Stimulated activated CD4-positive, alpha-beta T cell treated with anti-CD3 and anti-CD28 coated beads, Interleukin-1b, Interleukin-23, amount 100 ng/mL, for 1 hour (primary cell): ENCODE measurements at places on chromosomes 5 and 9.

- DNase-seq = no peak
Observed at GRCh38 chr9:106451223-106451622, 411.7 kb upstream of the ZNF462 start.

- no peak for DNase-seq
Observed at GRCh38 chr5:850511-851006, at the start of gene ZDHHC11. Gene ZDHHC11 (minus strand): TSS chr5:850986. CDS start chr5:850602, 384 bp downstream.

DNA sequence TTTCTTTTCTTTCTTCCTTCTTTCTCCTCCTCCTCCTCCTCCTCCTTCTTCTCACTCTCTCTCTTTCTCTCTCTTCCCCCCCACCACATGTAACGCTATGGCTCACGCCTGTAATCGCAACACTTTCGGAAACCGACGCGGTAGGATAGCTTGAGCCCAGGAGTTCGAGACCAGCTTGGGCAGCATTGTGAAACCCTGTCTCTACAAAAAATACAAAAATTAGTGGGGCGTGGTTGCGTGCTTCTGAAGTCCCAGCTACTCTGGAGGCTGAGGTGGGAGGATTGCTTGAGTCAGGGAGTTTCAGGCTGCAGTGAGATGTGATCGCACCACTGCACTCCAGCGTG, 736 bp upstream of the GLDC start:
- no peak for DNase-seq

DNA sequence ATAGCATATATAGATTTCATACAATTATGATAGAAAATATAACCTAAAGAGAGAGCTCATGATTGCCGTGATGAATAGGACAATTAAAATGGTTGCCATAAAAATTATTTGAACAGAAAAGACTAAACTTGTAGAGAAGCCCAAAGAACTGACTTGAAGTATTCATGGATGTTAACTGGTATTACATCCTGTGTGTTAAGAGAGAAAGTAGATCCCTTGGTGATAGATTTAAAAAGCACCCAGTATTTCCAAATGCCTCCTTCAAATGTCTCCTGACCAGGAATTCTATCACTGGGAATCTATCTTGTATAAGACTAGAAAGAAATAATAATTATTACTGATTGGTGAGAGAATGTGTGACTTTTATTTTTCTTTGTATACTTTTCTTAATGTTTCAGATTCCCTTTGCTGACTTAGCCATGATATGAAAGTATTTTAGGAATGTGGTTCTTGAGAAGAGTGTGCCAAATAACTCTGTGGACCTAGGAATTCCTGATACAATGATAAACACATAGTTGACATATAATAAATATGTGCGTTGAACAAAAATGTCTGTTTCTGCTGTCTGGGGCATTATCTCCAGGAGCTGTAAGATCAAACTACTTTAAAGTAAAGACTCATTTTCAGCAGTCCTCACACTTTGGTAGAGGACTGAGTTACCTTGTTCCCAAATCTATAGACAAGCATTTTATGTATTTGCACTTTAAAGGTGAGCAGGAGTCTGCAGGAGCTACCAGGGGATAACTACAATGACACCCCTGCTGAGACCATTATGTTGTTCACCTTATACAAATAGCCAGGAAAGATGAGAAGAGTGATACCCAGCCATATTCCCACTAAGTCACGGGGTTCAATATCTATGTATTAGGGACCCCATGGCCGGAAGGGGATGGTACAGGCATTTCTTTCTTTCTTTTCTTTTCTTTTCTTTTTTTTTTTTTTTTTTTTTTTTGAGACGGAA, 211.1 kb upstream of the TLE4 start:
- DNase-seq = no peak

- no peak for DNase-seq
Observed at GRCh38 chr5:45385321-45386058, 310.7 kb downstream of the HCN1 start.

- no peak for DNase-seq
Observed at GRCh38 chr5:96150007-96150406, 188.4 kb upstream of the ELL2 start.

GRCh38 chr5:139683295-139684271, 35.4 kb downstream of the CXXC5 start:
- DNase-seq = no peak

GRCh38 chr5:34507933-34508332, 148.2 kb upstream of the RAI14 start:
- no peak for DNase-seq

DNA sequence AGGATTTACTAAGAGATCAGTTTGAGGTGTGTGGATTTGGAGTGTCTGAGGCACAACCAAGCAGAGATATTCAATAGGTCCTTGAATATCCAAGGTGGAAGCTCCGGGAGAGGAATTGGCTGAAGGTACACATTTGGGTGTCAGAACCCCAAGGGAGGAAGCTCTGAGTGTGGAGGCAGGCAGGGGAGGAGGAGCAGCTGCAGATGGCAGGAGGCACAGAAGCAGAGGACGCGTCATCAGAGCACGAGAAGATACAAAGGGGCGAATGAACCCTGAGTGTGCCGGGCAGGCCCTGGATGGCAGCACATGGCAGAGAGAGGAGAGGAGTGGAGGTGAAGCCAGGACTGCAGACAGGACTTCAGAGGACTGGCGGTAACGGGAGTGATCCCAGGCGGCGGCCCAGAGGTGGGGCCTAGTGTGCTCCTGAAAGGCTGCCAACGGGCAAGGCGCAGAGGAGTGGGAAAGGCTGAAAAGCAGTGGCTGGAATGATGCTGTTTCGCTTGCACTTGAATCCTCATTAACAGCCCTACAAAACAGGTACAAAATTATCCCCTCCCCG, 179.8 kb downstream of the FANCC start:
- no peak for DNase-seq

DNA sequence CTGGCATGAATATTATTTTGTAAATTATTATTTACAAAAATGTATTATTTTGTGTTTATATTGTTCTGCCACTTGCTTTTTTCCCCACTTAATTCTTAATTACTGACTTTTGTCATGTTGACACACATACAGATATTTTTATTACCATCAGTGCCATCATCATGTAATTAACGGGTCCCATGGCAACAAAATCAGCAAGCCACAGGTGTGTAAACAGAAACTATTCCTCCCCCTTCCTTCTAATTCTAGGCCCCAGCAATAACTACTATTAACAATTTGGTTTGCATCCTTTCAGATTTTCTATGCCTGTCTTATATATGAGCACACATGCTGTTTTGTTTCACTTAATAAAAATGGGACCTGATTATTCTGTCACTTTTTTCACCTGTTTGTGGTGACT, 29.3 kb downstream of the CYFIP2 start:
- DNase-seq = no peak

DNA sequence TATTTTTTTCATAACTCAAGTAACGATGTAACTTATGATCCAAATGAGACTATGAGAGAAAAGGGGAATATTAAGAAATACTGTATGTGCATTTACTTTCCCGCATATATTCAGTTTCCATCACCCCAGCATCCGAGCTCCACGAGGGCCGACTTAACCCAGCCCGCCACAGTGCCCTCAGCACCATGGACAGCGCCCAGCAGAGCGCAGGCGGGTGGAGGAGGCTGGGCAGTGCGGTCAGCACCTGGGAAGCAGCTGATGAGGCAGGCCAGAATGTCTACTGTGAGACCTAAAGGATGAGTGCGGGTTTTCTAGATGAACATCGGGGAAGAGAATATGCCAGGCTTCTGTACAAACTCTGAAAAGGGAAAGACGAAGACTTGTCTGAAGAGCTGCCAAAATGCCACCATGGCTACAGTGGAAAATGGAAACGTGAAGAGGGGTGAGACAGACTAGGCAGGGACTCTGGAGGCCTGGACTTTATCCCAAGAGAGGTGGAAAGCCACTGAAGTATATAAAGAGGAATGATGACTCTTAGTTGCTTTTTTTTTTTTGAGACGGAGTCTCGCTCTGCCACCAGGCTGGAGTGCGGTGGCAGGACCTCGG, 34.5 kb upstream of the MED27 start:
- DNase-seq = no peak

- no peak for DNase-seq
Observed at GRCh38 chr5:66285343-66285922, 141.3 kb downstream of the SREK1 start.

- no peak for DNase-seq
Observed at GRCh38 chr9:109277451-109277850, 43.4 kb downstream of the EPB41L4B start.

DNA sequence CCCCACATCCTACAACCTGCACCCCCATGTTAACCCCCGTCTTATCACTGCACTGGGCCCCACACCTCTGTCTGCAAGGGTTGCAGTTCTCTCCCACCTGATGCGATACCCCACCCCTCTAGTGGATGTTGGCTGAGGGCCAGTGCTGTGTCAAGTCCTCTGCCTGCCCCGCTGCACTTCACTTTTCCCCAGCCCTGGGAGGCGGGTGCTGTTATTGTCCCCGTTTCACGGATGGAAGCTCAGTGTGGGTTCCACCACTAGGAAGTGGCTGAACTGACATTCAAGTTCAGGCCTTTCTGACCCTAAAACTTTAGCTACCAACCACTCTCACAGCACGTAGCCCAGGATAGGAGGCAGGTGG, 3.5 kb downstream of the SNCB start:
- DNase-seq = no peak

DNA sequence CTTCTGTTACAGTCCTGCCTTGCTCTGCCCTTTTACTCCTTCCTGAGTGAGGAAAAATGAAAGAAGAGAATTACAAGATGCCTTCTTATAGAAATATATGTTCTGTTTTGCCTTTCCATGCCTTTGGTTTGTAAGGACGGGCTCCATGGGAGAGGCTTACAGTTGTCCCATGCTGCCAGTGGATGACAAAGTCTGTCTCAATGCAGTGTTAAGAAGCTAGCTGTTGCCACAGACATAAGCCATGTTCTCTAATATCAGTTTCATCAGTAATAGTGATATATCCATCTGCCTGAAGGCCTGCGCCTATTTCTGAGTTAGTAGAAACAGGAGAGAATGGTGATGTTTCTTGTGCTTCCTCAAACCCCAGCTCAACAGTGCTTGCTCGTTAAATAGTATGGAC, 27.8 kb downstream of the C5orf22 start:
- DNase-seq = no peak

DNA sequence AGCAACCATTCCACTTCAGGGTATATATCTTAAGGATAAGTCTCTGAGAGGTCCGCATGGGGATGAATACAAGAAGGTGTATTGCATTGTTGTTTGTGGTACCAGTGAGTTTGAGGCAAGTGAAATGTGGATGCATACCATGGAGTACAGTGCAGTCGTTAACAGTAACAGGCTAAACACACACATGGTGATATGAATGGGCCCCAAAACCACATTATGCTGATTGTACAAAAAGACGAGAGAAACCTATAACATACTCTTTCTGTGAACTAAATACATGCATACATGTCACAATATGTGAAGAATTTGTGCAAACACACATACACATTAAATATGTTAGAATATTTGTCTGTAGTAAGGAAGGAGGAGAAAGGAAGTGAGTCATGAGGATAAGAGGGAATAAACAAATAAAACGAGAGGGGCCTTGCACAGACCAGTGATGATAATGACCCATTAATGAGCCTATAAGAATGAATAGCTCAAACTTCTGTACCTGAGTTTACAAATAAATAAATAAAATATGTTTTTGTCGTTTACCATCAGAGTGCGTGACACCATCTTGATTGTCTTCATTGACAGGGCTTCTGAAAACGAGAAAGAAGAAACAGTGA, 66.5 kb upstream of the RICTOR start:
- no peak for DNase-seq

GRCh38 chr5:6715271-6715670, 2.0 kb downstream of the TENT4A start:
- DNase-seq = no peak

- DNase-seq = no peak
Observed at GRCh38 chr5:98031496-98031895, 742.0 kb upstream of the RGMB start.

DNA sequence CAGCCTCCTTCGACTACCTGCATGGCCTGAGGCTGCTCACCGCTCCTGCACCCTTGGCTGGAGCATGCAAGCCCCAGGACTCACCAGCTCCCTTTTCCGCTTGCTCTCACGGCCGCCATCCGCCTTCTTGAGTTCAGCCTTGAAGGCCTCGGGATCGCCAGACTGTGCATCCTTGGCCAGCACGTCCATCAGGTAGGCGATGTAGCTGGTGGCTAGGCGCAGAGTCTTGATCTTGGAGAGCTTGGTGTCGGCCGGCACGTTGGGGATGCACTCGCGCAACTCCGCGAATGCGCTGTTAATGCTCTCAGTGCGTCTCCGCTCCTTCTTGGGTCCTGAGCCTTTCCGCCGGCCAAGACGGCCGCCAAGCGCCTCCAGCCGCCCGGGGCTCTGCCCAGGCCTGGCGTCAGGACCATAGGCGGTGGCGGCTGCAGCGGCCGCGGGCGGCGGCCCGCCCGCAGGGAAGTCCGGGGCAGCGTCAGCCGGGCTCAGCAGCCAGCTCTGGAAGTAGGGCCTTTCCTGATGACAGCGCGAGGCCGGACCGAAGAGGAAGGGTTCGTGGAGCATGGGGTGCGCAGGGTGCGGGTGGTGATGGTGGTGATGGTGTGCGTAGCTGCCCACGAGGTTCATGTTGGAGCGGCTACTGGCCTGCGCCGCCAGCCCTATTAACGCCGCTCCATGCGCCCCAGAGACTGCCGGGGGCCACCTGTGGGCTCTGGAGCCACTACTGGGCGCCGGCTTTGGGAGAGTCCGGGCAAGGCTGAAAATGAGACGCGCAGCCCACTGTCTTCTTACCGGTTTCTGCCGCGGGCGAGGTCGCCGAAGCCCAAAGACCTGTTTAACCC, 424 bp downstream of the HAND1 start:
- no peak for DNase-seq

DNA sequence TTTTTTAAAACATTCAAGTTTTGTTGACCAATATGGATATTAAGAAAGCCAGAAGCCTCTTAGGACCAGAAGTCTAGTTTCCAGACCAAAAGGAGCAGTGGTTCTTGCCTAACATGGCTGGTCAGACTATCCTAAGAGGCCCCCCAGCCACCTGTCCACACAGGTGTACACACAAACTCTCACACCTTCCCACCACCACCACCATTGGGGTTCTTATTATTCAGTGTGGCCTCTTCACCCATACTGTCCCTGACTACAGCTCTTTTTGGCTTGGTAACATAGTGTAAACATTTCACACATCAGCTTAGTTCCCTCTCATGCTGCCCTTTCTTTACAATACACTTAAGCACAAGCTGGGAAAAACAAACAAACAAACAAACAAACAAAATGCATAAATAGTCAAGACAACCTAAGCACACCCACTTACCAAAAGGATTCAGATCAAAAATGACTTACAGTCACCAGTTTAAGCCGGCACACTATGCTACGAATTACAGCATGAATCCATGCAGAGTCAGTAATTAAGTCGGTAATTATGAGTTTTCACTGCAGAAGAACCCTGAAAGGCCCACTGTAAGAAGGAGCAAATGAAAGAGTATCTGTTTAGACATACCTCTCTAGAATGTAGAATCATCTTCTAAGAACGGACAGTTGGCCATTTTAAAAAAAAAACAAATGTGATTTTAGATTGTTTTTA, 9.5 kb downstream of the LHFPL2 start:
- DNase-seq = no peak

- no peak for DNase-seq
Observed at GRCh38 chr5:159805021-159805420, 111.3 kb upstream of the ADRA1B start.
